ENCODE measurements at places on chromosomes 12 and 14.

GRCh38 chr14:32033543-32033942, 43.6 kb upstream of the ARHGAP5 start:
- DNase-seq, result no peak

DNA sequence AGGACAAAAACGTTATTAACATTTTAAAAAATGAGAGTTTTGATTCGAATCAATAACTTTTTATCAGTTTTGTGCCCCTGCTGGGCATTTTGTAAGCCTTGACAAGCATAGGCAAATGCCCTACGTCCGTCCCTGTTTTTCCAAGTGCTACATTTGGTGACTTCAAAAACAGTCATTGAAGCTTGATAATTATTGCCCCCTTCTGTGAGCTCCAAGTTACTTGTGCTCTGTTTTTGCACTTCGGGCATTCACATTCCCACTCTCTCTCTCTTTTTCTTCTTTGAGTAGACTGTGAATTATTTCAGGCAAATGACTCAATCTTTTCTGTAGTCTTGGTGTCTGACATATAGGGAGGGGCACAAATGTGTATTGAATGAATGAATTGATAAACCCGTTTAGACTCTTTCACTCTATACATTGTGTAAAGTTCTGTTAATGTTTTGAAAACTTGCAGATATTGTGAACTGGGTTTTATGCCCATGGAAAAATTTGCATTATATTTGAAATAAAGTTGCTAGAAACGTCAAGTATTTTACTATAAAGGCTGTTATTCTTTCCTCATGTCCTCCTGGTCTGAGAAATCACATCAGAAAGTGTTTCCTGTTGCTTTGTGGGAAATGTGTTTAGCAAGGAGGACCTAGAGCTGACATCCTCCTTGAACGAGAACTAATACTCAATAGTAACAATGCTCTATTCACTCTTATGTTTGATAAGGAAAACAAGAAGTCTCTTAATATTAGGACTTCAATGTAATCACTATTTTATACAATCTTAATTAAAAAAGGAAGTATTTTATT, 1.4 kb downstream of the APAF1 start:
- DNase-seq, result no peak

- DNase-seq, result no peak
Measured at GRCh38 chr14:76698631-76699030, 62.6 kb upstream of the VASH1 start.

GRCh38 chr14:56759633-56760032, 50.6 kb downstream of the OTX2 start:
- DNase-seq, result no peak

- DNase-seq, result no peak
Measured at GRCh38 chr12:106135075-106135474, 3.7 kb downstream of the NUAK1 start.

DNA sequence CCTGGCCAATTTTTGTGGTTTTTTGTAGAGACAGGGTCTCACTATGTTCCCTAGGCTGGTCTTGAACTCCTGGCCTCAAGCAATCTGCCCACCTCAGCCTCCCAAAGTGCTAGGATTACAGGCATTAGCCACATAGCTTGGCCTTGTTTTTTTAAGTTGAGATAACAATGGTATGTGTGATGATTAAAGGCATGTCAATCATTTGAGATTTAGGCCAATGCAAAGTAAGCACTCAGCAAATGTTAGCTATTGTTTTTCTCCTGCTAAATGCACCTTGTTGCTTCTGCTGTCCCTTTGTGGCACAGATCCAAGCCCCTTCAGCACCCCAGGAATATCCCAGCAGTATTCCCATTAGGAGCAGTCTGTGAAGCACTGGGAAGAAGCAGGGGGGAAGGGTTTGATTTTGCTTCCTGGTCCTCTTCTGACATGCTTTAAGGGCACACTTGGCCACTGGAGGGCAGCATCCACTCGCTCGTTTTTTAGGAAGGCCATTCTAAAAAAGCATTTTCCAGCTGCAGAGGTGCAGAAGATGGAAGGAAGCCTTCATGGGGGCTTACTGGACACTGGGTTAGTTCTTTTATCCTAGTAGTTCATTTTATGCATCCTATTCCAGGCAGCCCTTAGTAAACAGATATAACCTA, 70.2 kb upstream of the ZFP36L1 start:
- DNase-seq, result peak; percentile 29

- no peak for DNase-seq
Measured at GRCh38 chr14:56092763-56093162, 25.4 kb upstream of the PELI2 start.

DNA sequence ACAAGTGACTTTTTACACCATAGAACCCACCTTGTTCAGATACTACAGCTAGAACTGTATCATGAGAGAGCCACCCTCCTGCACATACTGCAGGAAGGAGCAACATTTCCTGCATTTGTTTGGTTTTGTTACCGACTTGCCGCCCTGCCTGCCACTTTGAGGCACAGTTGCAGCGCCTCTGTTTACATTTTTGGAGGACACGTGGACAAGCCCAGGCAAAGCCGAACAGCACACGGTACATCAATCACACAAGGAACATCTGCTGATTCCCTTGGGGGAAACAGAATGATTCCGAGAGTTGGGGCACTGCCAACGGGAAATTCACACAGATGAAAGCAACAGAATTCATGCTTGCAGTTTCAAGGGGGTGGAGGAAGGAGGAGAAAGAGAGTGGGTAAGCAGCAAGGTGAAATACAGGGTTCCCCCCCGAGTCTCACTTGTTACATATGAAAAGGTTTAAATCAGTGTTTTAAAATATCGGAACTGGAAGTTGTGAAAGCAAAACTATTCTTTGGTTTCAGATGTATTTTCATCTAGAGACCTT, 110.7 kb downstream of the BTG1 start:
- DNase-seq, result peak; percentile 20

DNA sequence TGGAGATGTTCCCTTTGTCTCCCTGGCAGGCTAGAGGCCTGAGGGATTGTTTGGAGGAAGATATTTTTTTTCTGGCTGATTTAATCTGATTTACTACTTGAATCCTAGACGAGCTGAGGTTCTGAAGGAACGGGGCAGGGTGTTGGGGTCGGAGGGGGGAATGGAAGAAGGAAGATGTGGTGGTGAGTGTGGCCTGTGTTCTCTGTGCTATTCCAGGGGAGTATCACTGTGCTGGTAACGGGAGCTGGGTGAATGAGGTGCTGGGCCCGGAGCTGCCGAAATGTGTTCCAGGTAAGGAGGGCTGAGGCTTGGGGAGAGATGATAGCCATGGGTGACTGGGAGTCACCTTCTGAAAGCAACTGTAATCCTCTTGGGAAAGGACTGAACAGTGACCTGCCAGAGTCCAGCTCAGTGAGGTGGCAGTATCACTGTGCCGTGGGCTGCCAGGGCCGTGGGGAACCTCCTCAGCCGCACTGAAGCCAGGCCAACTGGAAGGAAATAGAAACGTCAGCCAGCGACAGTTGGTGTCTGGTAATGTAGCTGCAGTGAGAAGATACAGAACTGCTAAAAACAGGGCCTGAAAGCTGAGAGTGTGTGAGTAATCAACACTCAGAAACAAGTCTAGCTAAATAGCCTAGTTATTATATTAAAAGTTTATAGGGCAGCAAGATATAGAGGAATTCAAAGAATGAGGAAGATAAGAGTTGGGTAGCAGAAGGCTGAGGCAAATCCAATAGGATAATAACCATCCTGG, 7.9 kb downstream of the C1S start:
- DNase-seq, result no peak

DNA sequence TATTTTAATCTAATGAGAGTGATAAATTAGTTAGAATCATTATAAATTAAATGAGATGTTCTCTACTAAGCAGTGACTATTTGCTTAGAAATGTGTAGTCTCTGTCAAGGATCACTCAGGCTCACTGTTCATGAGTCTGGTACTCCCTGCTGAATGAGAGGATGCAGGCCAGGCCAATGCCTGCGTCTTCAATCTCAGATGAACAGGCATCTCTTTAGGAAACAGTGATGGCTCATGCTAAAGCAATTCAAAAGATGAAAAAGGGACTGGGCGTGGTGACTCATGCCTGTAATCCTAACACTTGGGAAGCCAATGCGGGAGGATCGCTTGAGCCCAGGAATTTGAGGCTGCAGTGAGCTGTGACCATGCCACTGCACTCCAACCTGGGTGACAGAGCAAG, 106.8 kb downstream of the ZFC3H1 start:
- no peak for DNase-seq

DNA sequence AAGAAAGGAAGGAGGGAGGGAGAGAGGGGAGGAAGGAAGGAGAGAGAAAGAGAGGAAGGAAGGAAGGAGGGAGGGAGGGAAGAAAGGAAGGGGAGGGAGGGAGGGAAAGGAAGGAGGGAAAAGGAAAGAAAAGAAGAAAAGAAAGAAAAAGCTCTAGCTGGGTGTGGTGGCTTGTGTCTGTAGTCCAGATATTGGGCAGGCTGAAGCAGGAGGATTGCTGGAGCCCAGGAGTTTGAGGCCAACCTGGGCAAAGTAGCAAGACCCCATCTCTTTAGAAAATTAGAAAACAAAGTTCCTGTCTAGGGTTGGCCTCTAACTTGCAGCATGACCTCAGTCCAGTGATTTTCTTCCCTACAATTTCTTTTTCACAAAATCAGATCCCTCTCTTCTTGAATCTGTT, 208.2 kb upstream of the NUDT4 start:
- no peak for DNase-seq

GRCh38 chr12:105226219-105226618, 9.8 kb downstream of the APPL2 start:
- DNase-seq, result no peak

GRCh38 chr14:104546591-104547309, 32.8 kb upstream of the C14orf180 start:
- DNase-seq, result no peak

- no peak for DNase-seq
Measured at GRCh38 chr12:53676656-53677015, 753 bp upstream of the ATP5MC2 start.

GRCh38 chr12:66354291-66354690, 52.0 kb downstream of the HELB start:
- no peak for DNase-seq

DNA sequence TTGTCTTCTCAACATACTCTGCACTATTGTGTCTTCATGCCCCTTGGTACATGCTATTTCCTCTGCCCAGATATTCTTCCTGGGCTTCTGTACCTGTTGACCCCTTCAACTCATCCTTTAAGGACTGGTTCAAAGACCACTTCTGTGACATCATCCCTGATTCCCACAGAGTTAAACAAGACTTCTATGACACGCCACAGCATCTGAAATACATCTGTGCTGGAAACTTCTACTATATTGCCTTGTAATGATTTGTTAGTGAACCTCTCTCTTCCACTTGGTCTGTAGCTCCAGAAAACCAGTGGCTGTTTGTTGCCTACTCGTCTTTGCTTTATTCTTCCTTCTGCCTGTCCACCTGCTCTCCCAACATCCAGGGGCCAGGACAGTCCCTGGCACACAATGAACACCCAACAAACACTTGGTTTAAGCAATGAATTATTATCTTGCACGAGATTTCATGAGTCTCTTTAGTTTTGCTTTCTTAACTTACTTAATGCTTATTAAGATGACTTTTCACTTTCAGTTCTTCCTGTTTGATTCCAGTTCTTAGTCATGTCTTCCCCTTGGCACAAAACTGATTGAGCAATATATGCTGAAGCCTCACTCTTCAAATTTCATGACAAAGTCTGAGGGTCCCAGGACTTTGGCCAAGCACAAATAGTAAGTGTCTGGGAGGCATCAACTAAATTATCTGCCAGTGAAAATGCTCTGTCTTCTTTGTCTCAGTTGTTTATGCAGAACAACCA, 485.9 kb downstream of the APAF1 start:
- no peak for DNase-seq

- DNase-seq, result no peak
Measured at GRCh38 chr12:117100851-117101673, 1.8 kb upstream of the TESC start.

DNA sequence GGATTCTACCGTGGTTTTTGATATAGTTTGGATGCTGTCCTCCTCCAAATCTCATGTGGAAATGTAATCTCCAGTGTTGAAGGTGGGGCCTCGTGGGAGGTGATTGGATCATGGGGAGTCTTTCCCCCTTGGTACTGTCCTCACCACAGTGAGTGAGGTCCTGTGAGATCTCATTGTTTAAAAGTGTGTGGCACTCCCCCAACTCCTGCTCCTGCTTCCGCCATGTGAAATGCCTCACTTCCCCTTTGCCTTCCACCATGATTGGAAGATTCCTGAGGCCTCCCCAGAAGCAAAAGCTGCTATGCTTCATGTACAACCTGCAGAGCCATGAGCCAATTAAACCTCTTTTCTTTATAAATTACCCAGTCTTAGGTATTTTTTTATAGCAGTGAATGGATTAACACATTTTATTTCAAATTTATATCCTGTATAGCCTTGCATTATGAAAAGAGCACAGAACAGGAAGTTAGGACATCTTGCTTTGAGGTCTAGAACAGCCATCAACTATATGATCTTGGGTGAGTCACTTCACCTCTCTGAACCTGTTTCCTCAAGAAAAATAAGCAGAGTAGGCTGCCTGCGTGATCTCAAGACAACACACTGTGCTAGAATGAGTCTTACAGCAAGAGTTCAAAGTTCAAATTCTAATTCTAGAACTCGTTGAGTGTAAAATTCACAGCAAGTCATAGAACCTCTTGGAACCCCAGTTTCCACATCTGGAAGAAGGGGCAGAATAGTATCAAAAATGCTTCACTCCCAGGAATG, 160.9 kb upstream of the EEA1 start:
- DNase-seq, result no peak

DNA sequence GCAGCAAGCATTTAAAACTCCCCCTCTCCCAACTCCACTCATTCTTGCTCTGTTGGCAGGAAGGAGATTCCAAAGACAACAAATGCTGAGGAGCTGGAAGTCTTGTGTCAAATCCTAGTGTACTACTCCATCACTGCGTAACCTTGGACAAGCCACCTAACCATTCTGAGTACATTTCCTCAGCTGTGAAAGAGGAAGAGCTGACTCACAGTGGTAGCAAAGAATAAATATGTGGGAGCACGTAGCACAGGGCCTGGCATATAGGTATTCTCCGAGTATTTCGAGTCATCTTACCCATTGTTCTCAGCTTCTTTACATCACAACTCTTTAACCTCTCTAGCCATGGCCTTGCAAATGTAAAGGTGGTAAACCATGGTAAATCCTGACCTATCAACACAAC, 28.7 kb downstream of the EGLN3 start:
- DNase-seq, result no peak

GRCh38 chr12:29741342-29742241, 42.1 kb downstream of the TMTC1 start:
- DNase-seq, result no peak

GRCh38 chr14:74502236-74503019, 8.9 kb downstream of the ISCA2 start:
- DNase-seq, result no peak

DNA sequence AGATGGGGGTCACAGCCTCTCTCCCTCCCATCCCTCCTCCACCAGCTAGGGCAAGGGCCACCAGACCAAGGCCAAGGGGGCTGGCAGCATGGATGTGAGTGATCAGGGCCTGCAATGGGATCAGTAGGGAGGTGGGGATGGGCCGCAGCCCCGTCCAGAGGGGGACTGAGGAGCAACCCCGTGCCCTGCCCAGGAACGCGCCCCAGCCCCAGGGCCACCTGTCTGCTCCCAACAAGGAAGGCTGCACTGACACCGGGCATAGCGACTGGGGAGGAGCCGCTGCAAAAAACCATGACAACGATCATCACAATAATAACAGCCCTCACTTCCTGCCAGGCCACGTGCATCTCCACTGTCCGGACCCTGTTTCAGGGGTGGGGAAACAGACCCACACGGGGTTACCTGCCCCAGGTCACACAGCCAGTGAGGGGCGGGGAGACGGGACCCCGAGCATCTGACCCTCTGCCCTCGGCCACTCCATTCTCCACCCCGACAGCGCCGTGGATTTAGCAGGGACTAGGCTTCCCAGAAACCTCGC, 24.3 kb downstream of the NCOR2 start:
- no peak for DNase-seq

Measured in activated naive CD8-positive, alpha-beta T cell treated with anti-CD3 and anti-CD28 coated beads, Interleukin-2, amount 50 U/mL, for 16 hours (primary cell).